ENCODE measurements at places on chromosomes 11 and 22.
A peak's percentile ranks its signal among the peaks of the same experiment; 100 is the strongest.

DNA sequence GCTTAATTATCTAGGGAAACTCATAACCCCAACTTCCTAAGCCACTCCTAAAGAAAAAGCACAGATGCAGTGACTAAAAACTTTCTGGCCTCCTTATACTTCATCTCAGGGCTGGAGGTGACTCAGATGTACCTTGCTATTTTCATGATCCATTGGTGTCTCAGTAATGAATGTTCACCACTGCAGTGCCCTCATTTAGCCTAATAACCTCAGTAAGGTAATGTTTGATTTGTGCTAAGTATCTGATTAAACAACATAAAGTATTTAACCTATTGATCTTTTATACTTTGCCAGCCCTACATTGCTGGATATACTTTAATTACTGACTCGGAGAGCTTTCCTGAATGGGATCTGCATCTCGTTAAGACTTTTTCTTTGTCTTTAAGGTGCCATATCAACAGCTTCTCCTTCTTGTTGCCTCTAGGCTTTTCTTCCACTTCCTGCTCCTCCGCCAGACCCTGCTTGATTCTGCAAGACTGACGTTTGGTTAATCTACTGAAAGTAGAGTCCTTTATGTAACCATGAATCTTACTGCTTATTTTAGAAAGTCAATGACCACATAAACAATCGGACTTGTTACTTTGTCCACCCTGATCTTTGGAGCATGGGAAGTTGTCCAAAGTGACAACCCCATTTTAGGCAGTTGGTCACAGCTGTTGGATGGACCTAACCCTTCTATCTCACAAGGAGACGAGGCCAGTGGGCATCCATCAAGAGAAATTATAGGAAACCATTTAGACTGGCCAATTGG lies 303.0 kb downstream of the ST3GAL4 start:
- no peak for DNase-seq

- DNase-seq, result no peak
Observed at GRCh38 chr22:23816156-23816976, 22.4 kb downstream of the DERL3 start.

DNA sequence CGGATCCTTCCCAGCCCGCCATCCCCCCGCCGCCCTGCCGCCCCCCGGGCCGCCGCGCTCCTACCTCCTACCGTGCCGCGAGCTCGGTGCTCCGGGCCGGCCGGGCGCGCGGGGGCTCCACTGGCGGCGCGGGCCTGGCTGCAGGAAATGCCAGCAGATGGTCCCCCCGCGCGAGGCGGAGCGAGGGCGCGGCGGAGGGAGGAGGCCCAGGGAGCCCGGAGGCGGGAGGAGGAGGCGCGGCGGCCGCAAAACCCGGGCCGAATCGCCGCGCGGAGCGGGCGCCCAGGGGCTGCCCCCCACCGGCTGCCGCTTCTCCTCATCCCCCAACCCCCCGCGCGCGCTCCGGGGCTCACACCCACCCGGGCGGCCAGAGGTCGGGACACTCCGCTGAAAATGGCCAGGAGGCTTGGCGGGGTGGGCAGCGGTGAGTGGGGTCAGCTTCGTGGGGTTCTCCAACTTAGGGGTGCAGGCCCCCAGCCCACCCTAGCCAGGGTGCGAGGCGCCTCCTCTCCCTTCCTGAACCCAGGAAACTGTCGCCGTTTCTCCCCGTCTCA lies at the start of gene OSBPL5:
Gene OSBPL5 (minus strand): TSS at position 159 of the 554 bp plus-strand sequence. CDS start 36,162 bp downstream, outside the sequence.
- DNase-seq, result peak; percentile 55

DNA sequence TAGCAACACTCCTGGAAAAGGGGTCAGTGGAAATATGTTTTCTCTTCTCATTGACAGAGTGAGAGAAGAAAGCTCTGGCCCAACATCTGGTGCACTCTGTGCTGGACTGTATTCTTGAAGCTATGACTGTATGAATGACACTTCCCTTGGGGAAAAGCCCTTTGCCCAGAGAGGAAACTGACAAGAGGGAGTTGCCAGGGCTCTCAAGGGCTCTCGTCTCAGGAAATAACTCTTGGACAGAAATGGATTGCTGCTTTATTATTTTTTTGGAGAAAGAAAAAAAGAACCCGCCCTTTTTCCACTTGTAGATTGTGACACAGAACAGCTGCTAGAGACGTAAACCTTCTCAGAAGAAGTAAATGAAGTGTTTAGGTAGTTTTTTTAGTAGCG lies 11.4 kb downstream of the ETS1 start:
- DNase-seq, result no peak

GRCh38 chr22:19478045-19478900 lies 720 bp downstream of the UFD1 start:
- DNase-seq, result no peak

DNA sequence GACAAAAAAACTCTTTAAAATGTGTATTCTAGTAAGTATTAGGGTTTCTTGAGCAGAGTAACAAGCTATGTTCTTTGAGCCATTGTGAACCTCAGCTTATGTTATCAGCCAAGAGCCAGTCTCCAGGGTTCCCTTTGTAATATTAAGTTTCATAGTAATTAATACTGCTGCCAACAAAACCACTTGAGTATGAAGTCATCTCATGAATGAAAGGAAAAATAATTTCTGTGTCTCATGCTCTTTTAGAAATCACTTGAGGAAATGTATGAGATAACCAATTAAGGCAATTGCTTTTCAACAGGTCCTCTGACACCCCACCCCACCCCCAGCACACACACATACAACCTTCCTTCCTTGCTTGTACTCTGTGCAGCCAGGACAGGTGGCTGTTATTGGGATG lies 59.9 kb downstream of the BBOX1 start:
- no peak for DNase-seq

DNA sequence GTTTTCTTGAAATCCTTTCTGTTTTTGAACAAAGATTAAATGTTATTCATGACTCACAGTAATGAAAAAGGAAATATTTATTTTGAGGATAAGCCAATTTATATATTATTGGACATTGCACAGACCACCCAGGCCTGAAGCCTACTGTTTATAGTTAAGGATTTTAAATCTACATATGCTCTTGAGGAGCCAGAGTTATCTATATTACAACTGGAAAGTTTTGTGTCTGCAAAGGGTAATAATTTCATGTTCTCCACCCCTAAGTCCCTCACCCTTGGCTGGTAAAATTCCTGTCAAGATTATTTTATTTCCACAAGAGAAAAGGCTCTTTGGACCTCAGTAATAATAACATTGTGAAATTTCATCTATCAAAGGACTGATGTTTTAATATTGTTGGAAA lies 228.2 kb downstream of the TMEM135 start:
- no peak for DNase-seq

- DNase-seq, result no peak
Observed at GRCh38 chr22:26906464-26906863, 249.1 kb downstream of the MIAT start.

- no peak for DNase-seq
Observed at GRCh38 chr22:32579529-32580220, 105.1 kb downstream of the FBXO7 start.

DNA sequence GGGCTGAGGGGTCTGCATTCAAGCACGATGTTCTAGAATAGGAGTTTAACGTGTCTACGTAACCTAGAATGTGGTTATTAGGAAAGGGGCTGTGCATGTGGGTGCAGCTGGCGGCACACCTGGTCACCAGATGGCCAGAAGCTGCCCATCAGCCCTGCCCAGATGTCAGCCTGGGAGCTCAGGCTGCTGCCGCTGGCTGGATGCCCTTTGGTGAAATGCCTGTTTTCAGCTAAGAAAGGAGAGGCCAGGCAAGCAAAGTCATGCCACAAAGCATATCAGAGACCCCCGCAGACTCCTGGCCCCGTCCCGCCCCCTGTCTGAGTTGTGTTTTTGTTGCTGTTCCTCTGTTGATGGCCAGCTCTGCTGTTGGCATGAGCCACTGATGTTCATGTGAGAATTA lies 11.3 kb upstream of the ADORA2A start:
- DNase-seq, result no peak

GRCh38 chr22:37940698-37941376 lies 12.6 kb downstream of the C22orf23 start:
- DNase-seq, result no peak

GRCh38 chr11:19931141-19931770 lies 218.6 kb downstream of the NAV2 start:
- no peak for DNase-seq

DNA sequence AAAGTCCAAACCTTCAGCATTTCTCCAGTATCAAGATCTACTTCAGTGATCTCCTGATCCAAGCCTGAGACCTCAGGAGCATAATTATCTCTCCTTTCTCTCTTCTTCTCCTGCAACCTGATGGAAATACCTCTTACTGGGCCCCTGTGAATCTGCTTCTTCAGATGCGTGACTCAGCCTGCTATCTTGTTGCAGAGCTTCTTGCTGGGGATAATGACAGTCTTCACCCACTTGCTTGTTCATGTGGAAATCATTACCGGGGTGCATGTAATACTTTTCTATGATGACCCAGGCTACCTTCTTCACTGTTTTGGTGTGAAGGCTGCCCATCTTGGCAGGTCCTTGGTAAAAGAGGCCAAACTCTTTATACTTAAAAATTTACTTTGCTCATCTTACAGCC lies 140.0 kb upstream of the POU2AF2 start:
- no peak for DNase-seq

DNA sequence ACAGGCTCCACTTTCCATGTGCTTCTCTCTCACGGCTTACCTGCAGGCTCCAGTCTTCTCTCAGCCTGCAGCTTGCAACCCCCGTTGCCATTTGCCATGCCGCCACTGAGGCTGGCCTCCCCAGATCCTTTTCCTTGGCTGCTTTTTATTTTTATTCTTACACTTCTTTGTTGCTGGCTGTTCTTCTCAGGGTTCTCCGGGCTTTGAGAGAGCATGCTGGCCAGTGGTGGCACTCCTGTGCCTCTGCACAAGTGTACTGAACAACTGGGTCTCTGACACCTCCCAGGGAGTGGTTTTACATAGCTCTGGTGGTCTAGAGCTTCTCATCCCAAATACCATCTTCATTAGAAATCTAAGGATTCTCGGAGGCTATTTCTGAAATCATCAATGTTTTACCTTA lies 241.7 kb upstream of the MTNR1B start:
- DNase-seq, result no peak

- DNase-seq, result no peak
Observed at GRCh38 chr22:39908136-39908535, 7.3 kb downstream of the GRAP2 start.

GRCh38 chr22:32761251-32761903 lies 40.1 kb upstream of the TIMP3 start:
- DNase-seq, result no peak

- DNase-seq, result no peak
Observed at GRCh38 chr11:14070896-14071295, 108.4 kb downstream of the SPON1 start.

DNA sequence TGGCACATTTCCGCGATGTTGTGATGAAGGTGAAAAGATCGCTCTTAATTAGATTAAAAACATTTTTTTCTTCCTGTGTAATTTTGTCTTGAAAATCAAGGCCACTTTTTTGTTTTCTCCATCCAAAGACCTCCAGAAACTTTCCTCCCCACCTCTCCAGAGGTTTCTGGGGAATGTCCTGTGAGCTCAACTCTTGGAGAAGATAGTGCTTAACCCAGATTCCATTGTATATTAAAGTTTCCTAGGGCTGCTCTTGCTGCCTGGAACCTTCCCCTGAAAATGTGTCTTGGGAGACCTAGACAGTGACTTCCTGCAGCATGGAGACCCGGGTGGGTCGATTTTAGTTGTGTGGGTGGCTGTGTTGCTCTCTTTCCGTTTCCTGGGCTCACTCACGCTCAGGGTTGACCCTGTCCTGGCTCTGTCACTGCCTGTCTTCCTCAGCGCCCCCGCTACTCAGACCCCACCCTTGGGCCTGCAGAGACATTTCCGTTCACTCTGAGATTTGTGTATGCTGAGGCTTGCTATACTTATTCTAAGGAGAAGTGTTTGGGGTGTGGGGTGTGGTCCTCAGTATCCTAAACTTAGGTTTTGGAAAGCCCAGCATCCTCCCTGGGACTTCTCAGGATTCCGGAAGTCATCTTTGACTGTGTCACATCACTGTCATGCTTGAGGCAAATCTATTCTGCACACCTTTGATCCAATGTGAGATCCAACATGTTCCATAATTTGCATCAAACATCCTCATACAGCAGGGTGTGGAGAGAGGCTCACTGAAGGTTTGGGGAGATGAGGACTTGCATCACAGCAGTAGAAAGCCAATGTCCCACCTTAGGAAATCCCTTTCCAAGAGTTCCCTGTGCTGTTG lies 47.2 kb downstream of the KCNQ1OT1 start:
- DNase-seq, result no peak

- DNase-seq, result no peak
Observed at GRCh38 chr11:57568330-57568766, 876 bp upstream of the UBE2L6 start.

DNA sequence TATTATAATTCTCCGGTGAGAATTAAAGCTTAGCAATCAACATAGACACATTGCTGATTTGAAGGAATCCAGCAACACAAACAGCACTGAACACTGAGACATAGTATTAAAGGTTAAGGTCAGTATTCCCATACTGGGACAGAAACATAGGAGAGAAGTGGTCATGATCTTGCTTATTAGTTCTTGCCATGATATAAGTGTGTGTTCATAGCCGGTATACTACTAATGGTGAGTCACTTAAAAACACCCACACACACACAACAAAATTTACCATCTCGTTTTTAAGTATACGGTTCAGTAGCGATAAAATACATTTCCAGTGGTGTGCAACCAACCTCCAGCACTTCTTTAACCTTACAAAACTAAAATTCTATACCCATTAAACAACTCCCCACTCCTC lies 96.3 kb downstream of the C11orf65 start:
- DNase-seq, result no peak

DNA sequence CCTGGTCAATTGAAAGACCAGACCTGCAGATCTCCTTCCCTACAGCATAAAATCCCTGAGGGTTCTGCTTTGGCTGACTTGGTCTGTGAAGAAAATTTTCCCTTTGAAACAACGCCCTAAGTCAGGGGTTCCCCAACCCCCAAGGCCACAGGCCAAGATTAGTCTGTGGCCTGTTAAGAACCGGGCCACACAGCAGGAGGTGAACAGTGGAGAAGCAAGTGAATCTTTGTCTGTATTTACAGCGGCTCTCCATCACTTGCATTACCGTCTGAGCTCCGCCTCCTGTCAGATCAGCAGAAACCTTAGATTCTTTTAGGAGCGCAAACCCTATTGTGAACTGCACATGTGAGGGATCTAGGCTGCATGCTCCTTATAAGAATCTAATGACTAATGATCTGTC lies 38.2 kb downstream of the CCDC83 start:
- no peak for DNase-seq

DNA sequence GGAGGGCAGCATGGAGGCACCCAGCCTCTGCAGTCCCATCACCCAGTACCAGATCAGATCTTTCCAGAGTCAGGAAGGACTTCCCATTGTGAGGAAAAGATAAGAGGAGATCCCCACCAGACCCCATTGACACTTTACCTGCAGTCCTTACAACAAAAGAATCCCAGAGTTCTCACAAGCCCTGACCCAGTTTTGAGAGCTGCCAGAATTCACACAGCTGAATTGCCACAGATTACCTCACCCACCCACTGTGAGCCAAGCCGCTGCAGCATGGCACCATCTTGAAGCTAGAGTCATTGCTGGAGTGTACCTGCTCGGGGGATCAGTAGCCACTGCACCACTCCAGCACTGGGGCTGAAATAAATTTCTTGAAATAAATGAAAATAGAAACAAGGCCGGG lies 91.8 kb upstream of the UBASH3B start:
- DNase-seq, result no peak

- DNase-seq, result no peak
Observed at GRCh38 chr11:73990730-73991129, 8.1 kb upstream of the UCP2 start.

Measured in RWPE1 (cell line).